ENCODE measurements at places on chromosomes 3 and 15.

DNA sequence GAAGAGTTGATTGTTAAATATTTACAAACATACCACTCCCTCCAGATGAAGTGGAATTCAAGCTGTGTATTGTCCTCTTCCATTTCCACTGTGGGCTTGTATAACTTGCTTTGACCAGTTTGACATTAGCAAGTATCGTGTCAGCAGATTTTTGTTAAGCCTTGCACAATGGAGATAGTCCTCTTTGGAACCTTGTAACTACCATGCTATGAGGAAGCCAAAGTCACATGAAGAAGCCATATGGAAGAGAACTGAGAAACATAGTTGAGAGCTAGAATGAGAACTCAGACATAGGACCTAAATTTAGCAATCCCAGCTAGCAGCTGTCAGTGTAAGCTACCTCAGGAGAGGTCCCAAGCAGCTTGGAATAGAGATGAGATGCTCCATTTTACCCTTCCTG lies 889.2 kb downstream of the PDCD6IP start:
- DNase-seq, result no peak

- DNase-seq, result no peak
Measured at GRCh38 chr3:33789183-33789954, 9.1 kb upstream of the PDCD6IP start.

GRCh38 chr15:40782609-40783227 lies 12.9 kb downstream of the C15orf62 start:
- peak; percentile 72 for DNase-seq

DNA sequence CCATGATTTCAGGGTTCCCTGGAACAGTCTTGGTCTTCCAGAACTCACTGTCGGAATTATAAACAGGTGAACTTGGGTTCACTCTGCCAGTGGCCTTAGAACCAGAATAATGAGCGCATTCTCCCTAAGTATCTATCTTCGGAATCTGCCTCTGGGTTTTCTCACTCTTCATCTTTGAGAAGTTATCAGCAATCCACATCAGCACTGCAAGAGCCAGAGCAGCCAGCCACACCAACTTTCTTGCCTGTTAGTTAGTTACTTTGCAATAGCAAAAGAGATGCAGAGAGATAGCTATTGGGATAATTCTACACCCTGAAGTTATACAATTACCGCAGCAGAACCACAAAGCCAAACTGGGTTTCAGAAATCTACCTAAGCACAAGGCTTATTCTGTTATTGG lies 25.8 kb downstream of the GLB1 start:
- no peak for DNase-seq

DNA sequence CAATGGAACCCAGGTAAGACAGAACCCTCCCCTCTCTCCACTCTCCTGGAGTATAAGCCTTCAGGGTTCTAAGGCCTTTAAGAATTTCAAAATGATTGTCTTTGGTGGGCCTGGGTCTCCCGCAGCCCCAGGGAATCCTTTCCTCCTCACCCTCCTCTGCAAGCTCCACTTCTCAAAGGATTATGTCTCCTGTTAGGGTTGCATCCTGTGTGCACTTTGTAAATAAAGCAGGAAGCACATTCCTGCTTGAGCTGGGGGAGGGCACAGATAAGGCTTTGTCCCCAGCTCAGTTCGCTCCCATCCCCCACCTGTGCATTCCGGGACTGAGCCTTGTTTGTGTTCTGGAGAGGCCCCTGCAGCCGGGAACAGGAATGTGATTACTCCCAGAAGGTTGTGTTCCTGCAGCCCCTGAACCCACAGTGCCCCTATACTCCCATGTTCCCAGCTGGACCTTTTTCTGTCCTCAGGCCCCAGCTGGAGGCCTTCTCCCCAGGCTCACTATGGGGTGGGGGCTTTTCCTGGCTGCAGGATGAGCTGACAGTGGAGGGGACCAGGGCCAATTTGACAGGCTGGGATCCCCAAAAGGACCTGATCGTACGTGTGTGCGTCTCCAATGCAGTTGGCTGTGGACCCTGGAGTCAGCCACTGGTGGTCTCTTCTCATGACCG lies 9.5 kb downstream of the TYRO3 start:
- no peak for DNase-seq

DNA sequence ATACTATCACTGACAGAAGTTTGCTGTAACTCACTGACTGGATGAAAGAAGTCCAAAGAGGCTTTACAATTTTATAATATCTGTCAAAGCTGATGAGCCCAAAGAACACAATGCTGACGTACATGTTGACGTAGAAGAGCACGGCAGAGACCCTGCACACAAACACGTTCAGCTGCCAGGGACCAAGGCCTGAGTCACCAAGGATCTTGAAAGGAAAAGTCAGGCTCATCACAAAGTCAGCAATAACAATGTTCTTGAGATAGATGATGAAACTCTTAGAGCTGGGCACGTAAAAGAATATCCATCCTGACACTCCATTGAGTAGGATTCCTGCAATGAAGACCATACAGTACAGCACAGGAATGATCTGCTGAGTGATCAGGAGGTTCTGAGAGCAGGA lies 10.9 kb upstream of the GPR171 start:
- DNase-seq, result no peak

DNA sequence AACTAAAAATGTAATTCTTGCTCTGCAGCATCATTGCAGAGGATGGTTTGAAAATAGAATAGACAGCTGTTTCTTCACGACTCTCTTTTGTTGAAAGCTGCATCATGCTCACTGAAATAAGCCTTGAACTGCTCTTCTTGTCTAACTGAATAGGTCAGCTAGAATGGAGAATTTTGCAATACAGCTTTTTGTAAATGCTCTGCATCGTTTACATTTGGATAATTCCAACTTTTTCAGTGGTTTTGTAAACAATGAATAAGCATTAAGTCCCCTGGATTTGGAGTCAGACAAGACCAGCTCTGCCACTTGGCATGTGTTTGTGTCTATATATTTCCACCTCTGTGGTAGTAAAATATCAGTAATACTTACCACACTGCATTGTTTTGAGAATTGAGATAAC lies 95.2 kb downstream of the PLSCR2 start:
- DNase-seq, result no peak

DNA sequence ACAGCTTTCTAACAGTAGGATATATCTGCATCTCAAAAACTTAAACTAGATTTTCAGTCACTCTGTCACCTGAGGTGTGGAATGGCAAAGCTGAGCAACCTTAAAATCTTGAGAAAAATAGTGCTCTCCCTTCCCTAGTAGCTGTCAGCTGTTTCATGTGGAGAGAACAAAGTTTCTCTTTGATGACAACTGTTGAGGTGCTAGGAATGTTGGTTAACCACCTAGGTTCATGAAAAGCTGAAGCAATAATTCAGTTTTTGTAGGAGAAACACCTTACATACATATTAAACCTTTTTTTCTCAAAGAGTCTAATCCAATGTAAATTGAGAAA lies 40.8 kb downstream of the TCF12 start:
- no peak for DNase-seq

DNA sequence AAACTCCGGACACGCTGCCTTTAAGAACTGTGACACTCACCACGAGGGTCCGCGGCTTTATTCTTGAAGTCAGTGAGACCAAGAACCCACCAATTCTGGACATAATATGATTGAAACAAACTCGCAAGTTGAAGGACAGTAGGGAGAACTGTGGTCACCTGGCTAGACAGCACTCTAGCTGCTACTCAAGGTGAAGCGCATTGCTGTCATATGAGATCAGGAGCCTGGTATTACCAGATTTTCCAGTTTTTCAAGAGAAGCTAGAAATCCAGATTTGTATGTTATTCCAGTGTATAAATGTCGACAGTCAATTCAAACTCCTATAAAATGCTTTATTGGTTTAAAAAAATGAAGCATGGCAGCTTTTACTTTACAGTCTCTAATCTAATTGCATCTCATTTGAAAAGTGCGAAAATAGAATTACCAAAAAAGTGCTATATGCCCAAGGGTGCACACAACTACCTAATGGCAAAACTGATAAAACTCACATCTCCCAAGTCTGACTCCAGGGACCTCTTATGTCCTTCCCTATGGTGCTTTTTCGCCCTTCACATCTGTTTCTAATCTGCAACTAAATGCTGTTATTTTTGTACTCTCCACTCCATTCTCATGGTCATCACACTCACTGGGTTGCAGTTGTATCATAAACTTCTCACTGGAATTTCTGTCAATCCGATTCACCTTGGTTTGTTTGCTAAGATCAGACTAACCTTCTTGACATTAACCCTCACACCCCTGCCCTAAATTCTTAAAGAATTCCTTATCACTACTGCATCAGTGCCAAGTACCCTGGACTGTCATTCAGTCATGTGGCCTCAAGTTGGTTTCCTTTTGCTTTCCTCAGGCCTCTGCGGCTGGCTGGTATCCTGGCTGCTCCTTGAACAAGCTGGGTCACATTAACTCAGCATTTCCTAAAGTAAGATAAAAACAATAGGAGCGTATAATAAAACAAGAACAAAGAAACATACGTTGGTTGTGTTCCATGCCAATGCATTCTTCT lies 31.5 kb upstream of the ARHGEF26 start:
- no peak for DNase-seq

- DNase-seq, result no peak
Measured at GRCh38 chr3:11558918-11559815, 84.5 kb downstream of the VGLL4 start.

GRCh38 chr15:27734785-27735495 lies 364.2 kb downstream of the OCA2 start:
- DNase-seq, result no peak

- no peak for DNase-seq
Measured at GRCh38 chr3:9898467-9899241, 4.0 kb upstream of the IL17RE start.

DNA sequence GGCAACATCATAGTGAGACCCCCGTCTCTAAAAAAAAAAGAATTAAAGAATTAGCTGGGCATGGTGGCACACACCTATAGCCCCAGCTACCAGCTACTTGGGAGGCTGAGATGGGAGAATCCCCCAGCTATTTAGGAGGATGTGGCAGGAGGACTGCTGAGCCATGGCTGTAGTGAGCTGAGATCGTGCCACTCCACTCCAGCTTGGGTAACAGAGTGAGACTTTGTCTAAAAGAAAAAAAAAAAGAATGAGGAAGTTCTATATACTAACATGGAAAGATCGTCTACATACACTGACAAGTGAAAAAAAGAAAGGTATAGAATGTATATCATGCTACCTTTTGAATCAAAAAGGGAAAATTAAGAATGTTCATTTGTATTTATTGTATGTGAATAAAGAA lies 83.9 kb upstream of the CDAN1 start:
- no peak for DNase-seq

DNA sequence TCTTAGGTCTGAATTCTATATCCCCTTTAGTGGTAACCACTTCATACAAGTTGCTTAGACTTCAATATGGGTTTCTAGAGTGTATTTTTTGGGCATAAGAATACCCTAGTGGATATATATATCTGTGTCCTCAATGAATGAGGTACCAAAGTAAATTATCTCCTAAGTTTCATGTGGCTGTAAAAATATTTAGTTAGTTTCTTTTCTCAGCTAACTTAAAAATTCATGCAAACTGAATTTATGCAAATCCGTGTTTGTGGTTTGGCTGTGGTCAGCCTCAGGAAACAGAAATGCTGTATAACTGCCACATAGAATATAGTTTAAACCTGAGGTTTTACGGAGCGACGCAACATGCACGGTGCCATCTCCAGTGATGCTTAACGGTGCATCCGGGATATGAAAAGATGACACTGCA lies 80.3 kb downstream of the PEX5L start:
- no peak for DNase-seq

DNA sequence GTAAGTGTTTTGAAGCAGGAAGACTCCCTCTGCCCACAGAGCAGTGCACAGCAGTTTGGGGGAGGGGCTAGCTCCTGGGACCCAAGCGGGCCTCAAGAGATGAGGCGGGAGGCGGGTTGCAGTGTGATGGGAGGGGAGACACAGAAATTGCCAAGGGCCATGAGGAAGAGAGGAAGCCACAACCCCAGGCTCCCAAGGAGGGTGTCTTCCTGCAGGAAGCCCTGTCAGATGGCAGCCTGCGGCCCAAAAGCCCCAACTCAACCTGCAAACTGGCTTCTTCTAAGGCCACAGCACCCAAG lies 7.3 kb upstream of the ISLR2 start:
- DNase-seq, result no peak

DNA sequence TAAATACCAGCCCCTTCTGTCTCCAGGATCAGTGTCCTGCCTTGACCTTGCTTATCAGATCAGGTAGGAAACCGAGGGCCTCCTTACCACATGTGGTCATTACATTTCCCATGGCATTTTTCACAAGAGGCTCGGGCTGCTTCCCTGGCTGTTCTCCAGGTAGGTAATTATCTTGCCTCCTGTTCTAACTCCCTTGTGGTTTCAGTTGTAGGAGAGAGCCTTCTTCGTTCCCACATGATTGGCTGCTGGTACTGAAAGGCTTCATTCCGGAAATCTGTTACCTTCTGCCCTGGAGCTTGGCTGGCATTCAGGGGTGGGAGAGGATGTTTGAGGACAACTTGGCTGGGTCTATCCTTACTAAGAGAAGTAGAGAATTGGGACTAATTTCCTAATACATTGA lies 46.8 kb upstream of the RORA start:
- DNase-seq, result no peak

DNA sequence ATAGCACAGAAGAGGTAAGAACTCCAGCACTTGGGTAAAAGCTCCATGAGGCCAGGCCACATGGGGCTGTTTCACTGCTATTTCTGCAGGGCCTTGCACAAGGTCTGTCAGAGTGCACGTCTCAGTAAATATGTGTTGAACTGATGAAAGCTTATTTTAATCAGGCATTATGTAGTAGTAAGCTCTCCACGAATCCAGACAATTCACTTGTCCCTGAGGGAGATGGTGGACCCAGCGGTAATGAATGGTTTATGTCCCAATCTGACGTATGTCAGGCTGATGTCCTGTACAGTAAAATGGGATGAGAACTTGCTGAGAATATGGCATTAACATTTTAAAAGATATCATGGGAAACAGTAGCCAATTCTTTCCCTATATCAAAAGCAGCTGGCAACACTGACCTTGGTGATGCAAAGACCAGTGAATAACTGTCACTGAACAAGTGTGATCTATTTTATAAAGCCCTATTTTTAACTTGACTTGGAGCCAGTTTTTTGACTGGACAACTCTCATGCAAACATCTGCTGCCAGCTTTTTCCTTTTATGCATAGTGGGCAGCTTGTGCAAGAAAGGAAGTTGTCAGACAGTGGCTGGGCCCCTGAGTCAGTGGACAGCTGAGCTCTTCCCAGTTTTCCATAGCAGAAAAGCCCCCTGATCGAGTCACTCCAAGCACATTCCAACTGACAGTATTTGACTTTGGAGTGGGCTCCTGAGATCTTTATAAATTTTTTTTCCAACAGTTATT lies 519.8 kb upstream of the MDFIC2 start:
- no peak for DNase-seq

- no peak for DNase-seq
Measured at GRCh38 chr3:12356175-12356574, 67.3 kb downstream of the PPARG start.

GRCh38 chr3:53067567-53067966 lies 21.7 kb upstream of the SFMBT1 start:
- no peak for DNase-seq

- no peak for DNase-seq
Measured at GRCh38 chr3:190467922-190468321, 18.2 kb upstream of the TMEM207 start.

DNA sequence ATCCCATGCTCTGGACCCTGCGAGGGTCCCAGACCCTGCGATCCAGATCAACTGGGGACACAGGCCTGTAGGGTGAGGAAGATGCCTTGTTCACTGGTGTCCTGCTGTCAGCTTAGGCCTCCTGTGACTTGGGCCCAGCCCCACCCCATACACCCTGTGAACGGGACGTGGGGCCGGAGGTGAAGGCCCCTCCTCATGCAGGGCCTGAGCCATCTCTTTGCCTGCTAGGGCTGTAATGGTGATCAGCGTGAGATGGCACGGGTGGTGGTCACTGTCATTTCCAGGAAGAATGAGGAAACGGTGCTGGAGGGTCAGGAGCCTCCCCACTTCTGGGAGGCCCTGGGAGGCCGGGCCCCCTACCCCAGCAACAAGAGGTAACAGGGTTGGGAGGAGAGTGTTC lies 12.4 kb downstream of the VILL start:
- no peak for DNase-seq

All from activated T-helper 9 cell treated with anti-CD3 and anti-CD28 coated beads, Interleukin-2, amount 50 U/mL, for 16 hours (primary cell).